Fibroblast of lung (primary cell): ENCODE measurements at places on chromosomes 3 and 15. TPM values are rescaled to one million over a fixed set of nuclear protein-coding genes. Genes with fewer than 3 reads are reported as not detected.

DNA sequence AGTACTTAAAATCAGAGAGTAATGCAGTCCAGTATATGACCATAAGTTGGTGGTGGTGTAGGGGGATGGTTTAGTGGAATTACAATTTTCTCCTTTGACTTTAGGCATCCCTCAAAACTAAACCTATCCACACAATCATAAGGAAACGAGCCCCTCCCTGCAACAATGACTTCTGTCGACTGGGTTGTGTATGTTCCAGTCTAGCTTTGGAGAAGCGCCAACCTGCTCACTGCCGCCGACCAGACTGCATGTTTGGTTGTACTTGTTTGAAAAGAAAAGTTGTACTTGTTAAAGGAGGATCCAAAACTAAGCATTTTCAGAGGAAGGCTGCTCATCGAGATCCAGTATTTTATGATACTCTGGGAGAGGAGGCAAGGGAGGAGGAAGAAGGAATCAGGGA lies 52.8 kb downstream of the MGA start:
- DNase-seq: peak; percentile 18

The HTR3E gene
- not detected in 2 replicates for total RNA-seq

The IQSEC1 gene
- total RNA-seq: 11.8 and 18.2 TPM in 2 replicates

GRCh38 chr3:170815340-170815739 lies 54.7 kb downstream of the RPL22L1 start:
- no peak for DNase-seq

The SLC27A2 gene
- under 0.01 and 0.66 TPM in 2 replicates for total RNA-seq

The CCR9 gene
- total RNA-seq: not detected in 2 replicates

GRCh38 chr3:22063500-22063899 lies 312.5 kb upstream of the ZNF385D start:
- no peak for DNase-seq

The CSPG5 gene
- total RNA-seq: under 0.01 and 0.17 TPM in 2 replicates

The RETNLB gene
- total RNA-seq: not detected in 2 replicates

The LRRN1 gene
- total RNA-seq: 0.26 and 0.33 TPM in 2 replicates

- DNase-seq: no peak
Measured at GRCh38 chr3:112170046-112170445, 37.0 kb upstream of the GCSAM start.

- peak; percentile 84 for DNase-seq
Measured at GRCh38 chr3:60841355-60841754, 409.9 kb downstream of the FHIT start.

The IL5RA gene
- total RNA-seq: not detected in 2 replicates

DNA sequence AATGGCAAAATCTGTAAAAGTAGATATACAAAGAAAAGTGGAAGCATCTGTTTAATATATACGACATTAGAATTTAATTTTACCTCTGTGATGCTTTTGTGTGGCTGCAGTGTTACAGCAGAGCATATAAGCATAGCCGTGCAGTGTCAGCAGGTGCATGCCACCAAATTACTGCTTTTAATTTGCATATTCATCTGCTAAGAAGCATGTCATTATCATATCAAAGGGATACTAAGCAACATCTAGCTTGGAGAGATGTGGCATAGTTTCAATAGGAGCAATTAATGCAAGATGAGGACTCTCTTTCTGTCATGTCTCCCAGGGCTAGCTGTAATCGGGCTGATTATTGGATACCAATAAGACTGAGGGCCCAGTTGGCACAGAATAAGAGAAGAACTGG lies 214.4 kb upstream of the SOX2 start:
- DNase-seq: no peak

The SLC38A3 gene
- total RNA-seq: not detected in 2 replicates
